ENCODE measurements at places on chromosomes 3 and 15.
A peak's percentile ranks its signal among the peaks of the same experiment; 100 is the strongest.

DNA sequence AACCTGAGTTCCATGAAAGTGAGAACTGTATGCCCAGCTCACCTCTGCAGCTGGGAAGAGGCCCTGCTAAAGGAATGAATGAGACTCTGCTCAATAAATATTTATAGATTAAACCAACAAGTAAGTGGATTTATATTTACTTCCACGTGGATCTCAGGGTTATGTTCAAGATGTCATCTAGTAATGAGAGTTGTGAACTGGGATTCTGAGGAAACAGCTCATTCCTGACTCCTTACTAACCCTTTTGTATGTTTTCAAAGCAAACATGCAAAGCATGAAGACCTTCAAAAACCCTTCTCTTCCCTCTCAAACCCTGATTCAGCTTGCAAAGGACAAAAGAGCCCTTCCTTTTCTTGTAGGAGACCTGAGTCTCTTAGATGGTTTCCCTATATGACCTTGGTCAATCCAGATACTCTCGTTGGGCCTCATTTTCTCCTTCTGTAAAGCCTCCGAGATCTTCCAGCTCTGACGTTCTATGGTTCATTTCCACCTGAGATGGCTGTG, 53.4 kb downstream of the LSM3 start:
- no peak for DNase-seq

- peak; percentile 25 for DNase-seq
These were observed 27.6 kb downstream of the XYLB start for GRCh38 chr3:38374221-38374620.

DNA sequence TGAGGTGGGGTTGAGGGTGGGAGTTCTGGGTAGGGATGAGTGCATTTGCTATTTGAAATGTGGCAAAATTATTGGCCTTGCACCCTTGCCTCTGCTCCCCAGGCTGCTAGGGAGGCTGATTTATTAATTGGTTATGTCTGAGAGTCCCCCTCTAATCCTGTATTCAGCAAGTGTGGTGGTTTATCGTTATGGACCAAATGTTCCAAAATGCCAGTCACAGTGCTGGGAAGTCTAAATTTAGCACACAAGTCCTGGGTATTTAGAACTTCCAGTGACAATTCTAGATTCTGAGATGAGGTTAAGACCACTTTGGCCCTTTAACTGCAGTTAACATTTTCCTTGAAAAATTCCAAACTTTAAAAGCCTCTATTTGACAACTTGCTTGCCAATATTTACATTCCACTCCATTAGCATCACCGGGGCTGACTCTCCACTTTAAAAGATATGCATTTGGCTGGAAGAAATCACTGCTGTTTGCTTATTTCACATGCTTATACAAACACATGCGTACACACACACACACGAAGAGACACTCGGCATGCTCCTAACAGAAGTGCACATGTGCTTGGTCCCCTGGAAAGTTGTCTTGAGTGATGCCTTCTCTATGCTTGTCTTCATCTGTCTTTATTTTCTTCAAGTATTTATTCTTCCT, 247.7 kb downstream of the IL20RB start:
- DNase-seq: no peak

- no peak for DNase-seq
These were observed 90.5 kb downstream of the FAM227B start for GRCh38 chr15:49530092-49530491.

DNA sequence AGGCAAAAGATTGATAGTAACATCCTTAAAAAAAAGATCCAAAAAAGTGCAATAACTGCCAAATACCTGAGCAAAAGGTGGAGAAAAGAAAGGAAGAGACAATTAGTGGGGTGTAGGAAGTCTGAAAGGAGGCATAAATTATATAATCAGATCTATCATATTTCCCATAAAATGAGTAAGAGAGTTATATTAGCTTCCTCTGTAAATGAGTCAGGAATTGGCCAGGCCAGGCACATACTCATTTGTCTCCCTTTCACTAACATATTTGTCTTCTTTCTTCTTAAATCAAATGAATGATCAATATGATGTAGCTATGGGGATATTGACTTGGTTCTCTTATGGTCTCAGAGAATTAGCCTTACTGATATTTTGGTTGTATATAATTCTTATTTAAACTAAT, 292.3 kb upstream of the CADM2 start:
- DNase-seq: no peak

DNA sequence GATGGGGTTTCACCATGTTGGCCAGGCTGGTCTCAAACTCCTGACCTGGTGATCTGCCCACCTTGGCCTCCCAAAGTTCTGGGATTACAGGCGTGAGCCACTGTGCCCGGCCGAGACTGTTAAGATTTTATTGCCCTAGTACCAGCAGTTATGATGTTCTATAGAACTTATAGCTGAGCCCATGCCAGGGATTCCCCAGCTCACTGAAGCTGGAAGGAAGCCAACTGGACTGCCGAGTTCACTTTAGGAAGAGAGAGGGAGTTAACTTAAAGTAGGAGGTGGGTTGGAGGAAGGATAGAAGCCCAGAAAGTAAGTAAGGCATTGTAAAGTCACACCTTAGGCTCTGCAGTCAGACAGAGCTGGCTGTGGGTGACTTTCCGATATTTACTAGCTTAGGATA, 101.1 kb upstream of the BOC start:
- DNase-seq: peak; percentile 63

DNA sequence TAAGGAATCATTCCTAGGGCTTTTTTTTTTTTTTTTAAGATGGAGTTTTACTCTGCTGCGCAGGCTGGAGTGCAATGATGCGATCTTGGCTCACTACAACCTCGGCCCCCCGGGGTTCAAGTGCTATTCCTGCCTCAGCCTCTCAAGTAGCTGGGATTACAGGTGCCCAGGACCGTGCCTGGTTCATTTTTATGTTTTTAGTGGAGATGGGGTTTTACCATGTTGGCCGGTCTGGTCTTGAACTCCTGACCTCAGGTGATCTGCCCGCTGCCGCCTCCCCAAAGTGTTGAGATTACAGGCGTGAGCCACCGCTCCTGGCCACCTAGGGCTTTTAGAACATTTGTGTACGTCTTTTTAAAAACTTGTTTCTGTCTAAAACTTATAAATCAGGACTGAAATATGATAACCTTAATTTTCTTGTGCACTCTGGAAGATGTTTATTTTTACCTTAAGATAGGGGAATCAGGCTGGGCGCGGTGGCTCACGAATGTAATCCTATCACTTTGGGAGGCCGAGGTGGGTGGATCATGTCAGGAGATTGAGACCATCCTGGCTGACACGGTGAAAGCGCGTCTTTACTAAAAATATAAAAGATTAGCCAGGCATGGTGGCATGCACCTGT, 21.8 kb downstream of the PIAS1 start:
- no peak for DNase-seq

DNA sequence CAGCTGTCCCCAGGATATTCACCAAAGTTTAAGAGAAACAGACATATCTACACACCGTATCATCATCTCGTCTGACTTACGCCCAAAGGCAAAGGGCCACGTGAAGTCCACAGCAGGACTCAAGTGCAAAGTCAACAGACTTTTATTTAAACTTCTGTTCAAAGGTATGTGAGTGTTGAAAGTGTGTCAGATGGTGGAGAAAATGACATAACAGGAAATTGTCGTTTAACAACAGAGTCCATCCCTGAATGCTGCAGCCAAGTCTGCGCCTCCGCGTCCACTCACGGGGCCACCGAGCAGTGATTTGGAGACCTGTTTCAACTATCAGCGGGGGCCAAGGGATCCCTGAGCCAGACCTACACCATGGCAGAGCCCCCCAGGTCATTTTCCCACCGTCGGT, 165.6 kb downstream of the XXYLT1 start:
- no peak for DNase-seq

GRCh38 chr3:180383332-180384020, 218.5 kb upstream of the TTC14 start:
- DNase-seq: no peak

GRCh38 chr3:132535575-132536441, 61.3 kb upstream of the ACKR4 start:
- peak; percentile 88 for DNase-seq

DNA sequence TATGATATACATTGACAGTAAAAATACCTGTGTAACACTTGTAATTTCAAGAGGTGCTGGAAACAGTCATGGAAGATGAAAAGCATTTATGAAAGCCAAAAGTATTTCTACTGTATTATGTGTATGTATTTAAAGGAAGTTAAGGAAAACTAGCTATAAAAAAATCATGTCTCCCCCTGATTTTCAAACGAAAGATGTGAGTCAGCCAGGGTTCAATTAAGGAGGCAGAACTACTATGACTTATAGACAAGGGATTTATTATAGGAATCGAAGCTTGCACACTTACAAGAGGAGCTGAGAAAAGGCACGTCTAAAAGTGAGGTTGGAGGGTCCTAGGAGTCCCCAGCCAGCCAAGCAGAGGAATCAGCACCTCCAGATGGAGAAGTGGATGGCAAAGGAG, 119.4 kb downstream of the SUCLG2 start:
- DNase-seq: no peak

- DNase-seq: no peak
These were observed 29.9 kb downstream of the CLDN11 start for GRCh38 chr3:170448584-170448983.

GRCh38 chr3:112297714-112298113, 3.7 kb upstream of the SLC9C1 start:
- no peak for DNase-seq

GRCh38 chr3:124467980-124468902, 262.0 kb upstream of the UMPS start:
- peak; percentile 48 for DNase-seq

- no peak for DNase-seq
These were observed 35.4 kb upstream of the GRM7 start for GRCh38 chr3:6825524-6825923.

DNA sequence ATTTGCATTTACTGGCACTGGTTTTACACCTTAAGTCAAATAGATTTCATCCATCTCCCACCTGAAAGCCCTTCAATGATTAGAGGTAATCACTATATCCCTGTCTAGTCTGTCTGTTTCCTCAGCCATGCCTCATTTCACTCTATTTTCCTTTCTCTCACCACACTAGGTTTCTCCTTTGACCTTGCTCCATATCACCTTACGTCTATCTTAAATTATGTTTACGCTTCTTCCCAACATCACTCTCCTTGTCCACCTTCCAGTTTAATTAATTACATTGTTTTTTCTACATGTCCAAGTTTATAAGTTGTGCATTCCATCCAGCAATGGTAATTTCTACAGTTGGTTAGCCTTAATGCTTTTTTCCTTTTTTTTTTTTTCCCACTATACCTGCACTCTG, 396.7 kb upstream of the PDZRN3 start:
- no peak for DNase-seq

- no peak for DNase-seq
These were observed 140.7 kb upstream of the PLXND1 start for GRCh38 chr3:129747136-129747535.

GRCh38 chr15:73928241-73928579, 1.9 kb downstream of the LOXL1 start:
- DNase-seq: no peak

DNA sequence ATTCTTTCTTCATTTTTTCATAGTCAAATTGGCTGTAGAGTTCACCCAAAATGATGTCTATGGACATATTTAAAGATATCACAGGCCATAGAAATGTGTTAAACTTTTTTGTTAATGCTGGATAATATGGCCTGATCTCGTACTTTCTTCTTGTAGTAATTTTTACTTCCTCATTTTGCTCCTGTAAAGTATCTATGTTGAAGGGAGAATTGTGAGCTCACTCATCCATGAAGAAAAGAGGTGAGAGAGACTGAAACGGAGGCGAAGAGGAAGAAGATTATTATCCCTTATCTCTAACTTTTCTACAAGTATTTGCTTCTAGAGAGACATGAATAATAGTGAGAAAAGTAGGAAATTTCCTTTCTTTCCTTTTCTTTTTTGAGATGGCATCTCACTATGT, 613.8 kb upstream of the TBL1XR1 start:
- DNase-seq: no peak

DNA sequence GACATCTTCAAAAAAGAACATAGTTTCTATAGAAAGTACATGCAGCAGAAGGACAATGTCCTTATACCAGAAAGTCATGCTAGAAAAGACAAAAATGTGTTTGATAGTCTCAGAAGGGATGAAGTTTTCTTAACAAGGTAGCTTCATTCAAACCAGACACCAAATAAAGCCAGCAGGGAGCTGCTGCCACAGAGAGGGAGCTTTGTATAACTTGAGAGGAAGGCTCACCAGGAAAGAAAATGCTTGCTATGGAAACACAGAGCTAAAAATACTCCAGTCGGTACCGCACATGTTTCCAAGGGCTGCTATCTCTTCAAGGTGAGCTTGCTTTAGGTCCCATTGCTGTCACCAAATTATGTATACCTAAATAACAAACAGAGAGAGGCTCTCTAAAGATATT, 1074.8 kb upstream of the ALCAM start:
- no peak for DNase-seq

DNA sequence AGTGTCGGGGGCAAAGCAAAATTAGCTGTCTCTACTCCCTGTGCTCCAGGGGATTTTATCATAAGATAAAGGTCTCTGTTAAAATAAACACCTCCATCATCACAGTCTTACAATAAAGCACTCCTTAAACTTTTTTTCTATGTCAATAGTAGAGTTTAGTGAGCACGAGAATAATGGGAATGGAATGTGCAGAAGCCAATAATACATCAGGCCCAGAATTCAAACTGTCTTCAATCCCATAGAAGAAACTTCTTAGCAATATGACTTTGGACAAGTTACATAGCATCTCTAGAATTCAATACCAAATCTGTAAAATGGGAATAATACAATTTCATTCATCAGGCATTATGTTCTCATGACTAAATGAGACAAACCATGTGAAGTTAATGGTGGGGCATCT, 49.0 kb upstream of the EPHA3 start:
- DNase-seq: no peak

DNA sequence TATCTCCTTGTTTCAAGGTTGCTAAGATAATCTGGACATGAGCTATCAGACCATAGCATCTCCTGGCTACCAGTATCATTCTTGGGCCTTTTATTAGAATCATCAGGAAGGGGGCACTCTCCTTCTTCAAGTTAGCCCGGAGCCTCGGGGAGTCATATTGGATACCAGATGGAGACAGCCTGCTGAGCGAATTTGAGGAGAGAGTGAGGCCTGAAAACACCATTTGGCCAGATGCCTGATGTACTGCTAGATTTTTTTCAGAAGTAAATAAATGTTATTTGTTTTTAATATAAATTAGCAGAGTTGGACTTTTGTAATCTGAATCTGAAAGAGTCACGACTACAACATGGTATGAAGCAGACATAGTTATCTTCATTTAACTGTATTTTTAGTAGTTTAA, 848.6 kb downstream of the IGSF11 start:
- peak; percentile 6 for DNase-seq

GRCh38 chr3:184907681-184908649, 96.0 kb downstream of the VPS8 start:
- no peak for DNase-seq

DNA sequence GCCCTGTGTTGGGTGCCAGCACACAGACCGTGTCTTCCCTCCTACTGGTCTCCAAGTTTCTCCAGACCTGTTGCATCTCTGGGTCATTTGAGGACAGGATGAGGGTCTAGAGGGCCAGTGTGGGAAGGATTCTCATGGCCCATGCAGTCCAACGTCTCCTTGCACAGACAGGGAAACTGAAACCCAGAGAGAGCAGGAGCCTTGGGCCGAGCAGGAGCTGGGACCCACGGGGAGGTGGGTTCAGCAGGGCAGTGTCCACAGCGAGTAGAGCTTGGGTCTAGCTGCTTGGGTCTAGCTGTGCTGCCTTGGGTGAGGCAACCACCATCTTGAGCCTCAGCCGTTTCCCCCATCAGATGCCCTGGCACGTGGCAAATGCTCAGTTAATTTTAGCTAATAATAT, 32.3 kb downstream of the HDAC11 start:
- no peak for DNase-seq

GRCh38 chr3:50447290-50447840, 56.1 kb downstream of the CACNA2D2 start:
- DNase-seq: peak; percentile 31
